ENCODE measurements at places on chromosomes 12 and 14.

DNA sequence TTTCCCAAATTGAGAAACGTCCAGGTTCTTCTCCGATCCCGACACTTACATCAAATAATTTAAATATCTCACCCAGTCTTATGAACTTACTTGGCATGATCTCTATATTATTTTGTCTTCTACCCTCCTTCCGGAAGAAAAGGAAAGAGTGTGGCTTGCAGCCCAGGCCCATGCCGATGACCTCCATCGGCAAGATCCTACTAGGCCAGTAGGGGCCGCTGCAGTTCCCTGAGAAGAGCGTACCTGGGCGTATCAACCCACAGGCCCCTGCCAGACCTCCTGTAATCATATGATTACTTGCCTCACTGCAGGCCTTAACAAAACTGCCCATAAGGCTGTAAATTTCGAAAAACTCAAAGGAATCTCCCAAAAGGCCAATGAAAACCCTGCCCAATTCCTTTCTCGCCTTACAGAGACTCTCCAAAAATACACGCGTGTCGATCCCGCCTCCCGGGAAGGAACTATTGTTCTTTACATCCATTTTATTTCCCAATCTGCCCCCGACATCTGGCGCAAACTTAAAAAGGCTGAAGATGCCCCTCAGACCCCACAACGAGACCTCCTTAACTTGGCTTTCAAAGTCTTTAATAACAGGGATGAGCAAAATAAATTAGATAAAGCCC is 69.6 kb downstream of the MOK start:
- DNase-seq: peak; percentile 85

DNA sequence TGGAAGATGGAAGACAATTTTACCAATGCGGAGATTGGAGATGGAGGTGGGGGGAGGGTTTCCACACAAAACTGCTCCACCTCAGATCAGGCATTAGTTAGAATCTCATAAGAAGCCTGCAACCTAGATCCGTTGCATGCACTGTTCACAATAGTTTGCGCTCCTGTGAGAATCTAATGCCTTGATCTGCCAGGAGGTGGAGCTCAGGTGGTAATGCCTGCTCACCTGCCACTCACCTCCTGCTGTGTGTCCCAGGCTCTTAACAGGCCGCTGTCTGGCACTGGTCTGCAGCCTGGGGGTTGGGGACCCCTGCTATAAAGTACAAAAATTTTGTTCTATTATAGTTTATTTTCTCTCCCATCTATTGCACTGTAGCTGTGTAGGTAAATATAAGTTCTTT is 84.9 kb upstream of the FOXG1 start:
- no peak for DNase-seq

GRCh38 chr14:89649451-89650075 is 232.5 kb upstream of the FOXN3 start:
- DNase-seq: no peak

DNA sequence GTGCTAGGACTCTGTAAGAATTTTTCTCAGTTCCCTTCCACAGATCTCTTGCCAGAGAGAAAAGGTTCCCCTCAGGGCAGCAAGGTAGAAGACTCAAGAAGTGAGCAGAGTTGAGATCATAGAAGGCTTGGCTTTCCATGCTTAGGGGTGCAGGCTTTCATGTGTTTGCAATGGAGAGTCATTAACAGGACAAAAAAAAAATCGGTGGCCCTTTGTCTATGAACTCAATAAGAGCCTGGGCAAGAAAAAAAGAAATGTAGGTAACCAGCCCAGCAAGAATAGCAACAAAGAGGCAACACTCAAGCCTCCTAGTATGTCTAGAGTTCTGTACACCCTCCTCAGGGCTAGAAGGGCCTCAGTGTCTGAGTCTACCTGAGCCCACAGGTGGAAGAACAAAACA is 23.4 kb upstream of the LRP6 start:
- DNase-seq: no peak

GRCh38 chr12:3316776-3317480 is 174.1 kb upstream of the PRMT8 start:
- no peak for DNase-seq

DNA sequence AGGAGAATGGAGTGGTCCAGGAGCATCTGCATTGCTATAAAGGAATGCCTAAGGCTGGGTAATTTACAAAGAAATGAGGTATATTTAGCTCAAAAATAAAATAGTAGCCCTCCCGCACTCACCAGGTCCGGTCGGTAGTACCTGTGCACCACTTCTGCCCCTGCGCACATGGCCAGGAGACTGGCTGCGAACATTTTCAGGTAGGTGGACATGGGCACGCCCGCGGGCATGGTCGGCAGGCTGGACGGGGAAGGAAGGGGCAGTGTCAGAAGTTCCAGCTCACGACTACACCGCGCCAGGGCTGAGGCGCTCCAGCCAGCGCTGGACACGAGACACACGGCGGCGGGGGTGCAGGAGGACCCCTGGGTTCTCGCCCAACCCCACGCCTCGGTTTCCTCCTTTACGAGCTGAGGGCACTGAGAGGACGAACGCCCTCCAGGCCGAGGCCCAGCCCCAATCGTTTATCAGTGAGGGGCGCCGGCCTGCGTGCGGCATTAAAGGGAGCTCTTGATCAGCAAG is 9.1 kb upstream of the TDG start:
- DNase-seq: no peak

- no peak for DNase-seq
Measured at GRCh38 chr12:60849723-60850122, 1253.9 kb downstream of the SLC16A7 start.

DNA sequence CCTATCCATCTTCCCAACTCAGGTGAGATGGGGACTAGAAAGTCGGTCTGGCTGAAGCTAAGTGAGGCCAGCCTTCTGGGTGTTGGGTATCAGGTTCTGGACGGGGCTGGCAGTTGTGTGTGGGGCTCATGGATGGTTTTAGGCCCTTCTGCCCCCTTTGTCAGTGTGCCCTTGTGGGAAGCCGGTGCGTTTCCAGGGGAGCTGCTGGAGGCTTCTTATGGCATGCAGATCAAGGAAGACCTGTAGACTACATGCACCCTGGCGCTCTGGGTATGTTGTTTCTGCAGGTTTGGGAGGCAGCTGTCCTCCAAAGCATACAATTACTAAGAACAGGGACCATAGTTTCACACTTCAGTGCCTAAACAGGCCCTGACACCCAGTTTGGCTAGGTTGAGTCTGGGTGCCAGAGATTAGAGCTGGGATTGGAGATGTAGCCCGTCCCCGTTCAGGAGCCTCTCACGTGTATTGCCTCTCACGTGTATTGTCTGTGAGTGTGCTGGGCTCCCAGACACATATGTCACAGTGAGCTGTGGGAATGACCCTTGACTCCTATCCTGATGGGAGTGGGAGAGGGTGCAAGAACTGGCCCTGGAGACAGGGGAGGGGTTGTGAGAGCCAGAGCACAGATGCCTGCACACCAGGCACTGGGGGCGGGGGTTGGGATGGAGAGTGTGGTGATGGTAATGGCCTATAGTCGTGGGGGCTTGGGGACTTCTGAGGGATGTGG is 84.4 kb downstream of the SLC25A47 start:
- no peak for DNase-seq

DNA sequence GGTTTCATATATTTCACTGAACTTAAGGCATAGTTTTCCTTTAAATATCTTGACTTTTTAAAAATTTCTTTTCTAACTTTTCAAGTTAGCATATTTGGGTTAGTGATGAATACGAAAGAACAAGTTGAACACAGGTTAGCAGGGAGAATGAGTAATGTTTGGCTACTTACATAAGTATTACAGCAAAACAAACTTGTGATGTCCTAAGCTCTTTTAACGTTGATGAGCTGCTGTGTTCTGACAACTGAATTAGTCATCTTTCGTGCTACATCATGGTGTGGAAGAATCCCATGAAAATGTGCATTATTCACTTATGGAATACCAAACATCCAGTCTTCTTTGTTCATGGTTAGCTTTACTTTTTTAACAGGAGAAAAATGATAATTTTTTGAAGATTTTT is 36.3 kb upstream of the PDZRN4 start:
- no peak for DNase-seq

GRCh38 chr12:89092297-89092696 is 260.0 kb downstream of the DUSP6 start:
- no peak for DNase-seq

DNA sequence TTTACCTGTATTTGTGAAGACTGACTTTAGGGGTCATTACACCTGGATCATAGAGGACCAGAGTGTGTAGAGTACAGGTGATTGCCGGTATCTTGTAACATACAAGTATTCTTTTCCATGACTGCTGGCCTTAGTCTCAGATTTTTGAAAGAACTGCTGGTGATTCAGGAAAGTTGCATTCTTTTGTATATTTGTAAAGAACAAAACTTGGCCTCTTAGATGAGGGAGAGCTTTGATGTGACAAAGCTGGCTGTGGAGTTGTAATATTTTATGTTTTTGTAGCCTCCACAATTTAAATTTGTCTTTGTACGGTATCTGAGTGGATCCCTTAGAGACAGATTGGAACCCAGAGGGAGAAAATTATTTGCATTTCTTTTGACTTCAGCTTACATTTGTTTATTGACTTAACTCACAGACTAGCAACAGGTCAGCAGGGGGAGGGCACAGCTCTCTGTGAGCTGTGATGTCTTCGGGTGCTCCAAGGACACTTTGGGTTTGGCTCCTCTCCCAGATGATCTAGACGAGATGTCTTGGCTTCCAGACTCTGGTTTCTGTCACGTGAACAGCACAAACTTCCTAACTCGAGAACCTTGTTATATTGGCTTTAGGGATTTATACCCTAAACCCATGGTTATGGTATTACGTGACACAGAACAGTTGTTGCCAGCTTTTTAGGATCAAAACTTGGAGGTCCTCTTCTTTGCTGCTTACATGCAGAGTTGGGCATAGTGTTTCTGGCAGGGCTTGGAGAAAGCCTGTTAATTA is 65.9 kb downstream of the DAAM1 start:
- DNase-seq: peak; percentile 98

DNA sequence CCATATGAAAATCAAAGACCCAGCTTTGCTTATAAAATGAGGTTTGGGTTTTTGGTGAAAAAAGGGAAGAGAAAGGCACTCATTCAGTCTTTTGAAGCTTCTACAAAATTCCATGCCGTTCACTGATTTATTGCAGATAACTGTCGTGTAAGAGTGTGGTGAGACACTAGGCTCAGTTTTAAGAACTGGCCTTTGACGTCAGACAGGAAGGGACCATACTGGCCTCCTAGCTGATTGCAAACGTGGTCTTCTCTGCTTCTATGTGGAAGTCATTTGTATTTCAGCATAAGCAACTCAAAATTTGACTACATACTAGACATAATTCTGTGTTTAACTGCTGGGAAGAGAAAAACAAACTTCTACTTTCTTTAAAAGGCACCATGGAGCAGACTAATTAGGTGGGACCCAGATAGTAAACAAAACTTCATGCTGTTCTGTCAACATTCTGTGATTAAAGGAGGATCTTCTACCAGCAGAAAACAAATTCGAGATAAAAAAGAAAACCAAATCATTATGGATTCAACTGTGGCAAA is 168.7 kb downstream of the TTC7B start:
- DNase-seq: no peak

DNA sequence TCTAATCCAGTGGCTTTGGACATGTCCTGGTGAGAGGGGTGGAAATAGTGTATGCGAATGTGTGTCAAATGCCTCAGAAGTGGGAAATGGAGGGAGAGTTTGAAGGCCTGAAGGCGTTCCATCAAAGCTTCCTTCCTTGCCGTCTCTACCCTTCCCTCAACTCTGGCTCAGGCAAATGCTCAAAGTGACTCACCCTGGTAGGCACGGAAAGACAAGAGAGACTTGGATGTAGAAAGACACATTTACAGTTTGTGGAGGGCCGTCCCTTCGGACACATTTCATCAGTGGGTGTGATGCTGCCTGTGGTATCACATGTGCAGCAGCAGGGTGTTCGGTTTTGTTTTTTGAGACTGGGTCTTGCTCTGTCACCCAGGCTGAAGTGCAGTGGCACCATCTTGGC is 36.7 kb downstream of the CHST11 start:
- DNase-seq: no peak

GRCh38 chr14:104876251-104876699 is 11.2 kb downstream of the CEP170B start:
- no peak for DNase-seq

- no peak for DNase-seq
Measured at GRCh38 chr14:33508126-33509062, 442.5 kb downstream of the EGLN3 start.

DNA sequence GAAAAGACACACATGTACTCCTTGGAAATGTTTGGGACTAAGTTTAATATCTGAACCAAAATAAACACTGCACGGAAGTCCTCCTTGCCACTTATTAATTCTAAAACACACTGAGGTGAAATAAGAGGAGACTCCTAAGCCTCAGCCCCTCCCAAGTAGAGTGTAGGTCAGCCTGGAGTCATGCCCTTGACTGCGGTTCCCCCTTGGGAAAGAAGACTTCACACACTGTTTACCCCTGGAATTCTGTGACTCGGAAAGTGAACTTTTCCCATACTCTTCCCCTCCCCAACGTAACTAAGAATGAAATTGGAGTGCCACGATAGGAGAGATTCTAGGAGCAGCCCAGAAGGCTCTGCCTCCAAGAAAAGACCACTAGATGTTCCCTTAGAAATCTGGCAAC is 8.6 kb upstream of the TFCP2 start:
- DNase-seq: no peak

DNA sequence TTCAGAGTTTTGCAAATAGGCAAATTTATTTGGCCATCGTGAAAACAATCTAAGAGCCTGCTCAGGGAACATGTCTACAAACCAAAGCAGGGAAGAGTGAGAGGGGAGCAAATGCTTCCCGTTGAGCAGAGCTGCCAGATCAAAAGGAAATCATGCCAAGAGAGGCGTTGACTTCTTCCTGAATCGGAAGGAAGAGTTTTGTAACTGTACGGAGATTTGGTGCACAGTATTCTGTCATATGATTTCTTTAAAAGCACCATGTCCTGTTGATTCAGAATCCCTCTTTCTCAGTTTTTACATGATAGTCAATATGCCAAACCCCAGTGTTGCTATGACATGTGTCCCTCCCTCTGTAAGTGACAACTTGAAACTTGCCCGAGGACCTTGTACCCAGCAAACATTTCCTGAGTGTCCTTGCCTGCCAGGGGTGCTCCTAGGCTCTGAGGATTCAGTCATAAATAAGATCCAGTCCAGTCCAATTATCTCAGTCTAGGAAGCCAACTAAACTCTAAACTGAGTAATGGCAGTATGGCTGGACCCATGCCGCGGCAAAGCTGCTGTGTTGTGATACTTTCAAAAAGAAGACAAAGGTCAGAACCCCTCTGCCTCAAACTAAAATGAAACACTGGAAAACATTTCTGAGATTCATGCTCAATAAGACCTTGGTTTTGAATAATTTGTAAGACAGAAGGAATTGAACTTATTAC is 300.1 kb upstream of the FKBP4 start:
- DNase-seq: no peak

All from AG10803 (cell line).